ENCODE measurements at places on chromosomes 11 and 22. TPM values are rescaled to one million over a fixed set of nuclear protein-coding genes. Genes with fewer than 3 reads are reported as not detected.

The F2 gene
- total RNA-seq: 0.20 TPM

The FOSL1 gene
- total RNA-seq: 3.7 TPM

The SPCS2 gene
- 210 TPM for total RNA-seq

The TESMIN gene
- 7.6 TPM for total RNA-seq

The BTG4 gene
- total RNA-seq: not detected

The IGSF22 gene
- 0.48 TPM for total RNA-seq

The FAT3 gene
- not detected for total RNA-seq

The SERPING1 gene
- not detected for total RNA-seq

The CALCA gene
- total RNA-seq: not detected

The SLC43A3 gene
- 107 TPM for total RNA-seq

The ACTN3 gene
- total RNA-seq: 0.05 TPM

The GALNT18 gene
- 1.3 TPM for total RNA-seq

The TTC36 gene
- 0.75 TPM for total RNA-seq

The FZD4 gene
- 0.02 TPM for total RNA-seq

The ABTB2 gene
- 5.0 TPM for total RNA-seq

The PRR5 gene
- 24.9 TPM for total RNA-seq

Measured in T-helper 2 cell treated with Interferon-gamma antibody and Interleukin-4, amounts not matched to agents 100 ng/mL and 5 ng/mL, for 36 hours (primary cell).